Activated T-cell treated with anti-CD3 and anti-CD28 coated beads for 24 hours (primary cell): ENCODE measurements at places on chromosomes 5 and 9.

- no peak for DNase-seq
Measured at GRCh38 chr9:26527931-26528330, 364.7 kb downstream of the CAAP1 start.

DNA sequence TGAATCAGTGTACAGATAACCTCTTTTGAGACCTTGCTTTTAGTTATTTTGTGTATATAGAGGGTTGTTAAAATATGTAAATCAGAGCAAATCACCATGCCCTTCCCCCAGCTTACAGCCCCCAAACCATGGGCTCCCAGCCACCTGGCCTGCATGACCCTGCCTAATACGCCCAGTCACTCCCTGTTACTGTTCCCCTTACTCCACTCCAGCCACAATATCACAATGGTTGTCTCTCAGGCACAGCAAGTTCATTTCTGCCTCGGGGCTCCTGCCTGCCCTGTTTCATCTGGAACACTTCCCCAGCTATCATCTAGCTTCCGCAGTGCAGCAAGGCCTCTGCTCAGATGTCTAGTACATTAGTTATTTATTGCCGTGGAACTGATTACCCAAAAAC is 5.0 kb upstream of the CARD19 start:
- no peak for DNase-seq

DNA sequence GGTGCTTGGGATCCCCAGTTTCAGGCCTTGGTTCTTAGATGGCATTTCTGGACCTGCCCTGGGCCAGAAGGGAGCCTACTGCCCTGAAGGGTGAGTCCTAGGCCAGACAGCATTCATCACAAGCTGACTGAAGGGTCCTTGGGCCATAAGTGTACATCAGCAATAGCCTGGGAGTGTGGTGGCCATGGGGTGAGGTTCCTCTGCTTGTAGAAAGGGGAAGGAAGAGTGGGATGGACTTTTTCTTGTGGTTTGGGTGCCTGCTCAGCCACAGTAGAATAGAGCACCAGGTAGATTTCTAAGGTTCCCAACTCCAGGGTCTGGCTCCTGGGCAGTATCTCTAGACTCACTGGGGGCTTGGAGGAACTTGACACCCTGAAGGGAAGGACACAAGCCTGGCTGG is 95.2 kb upstream of the PHF24 start:
- no peak for DNase-seq

DNA sequence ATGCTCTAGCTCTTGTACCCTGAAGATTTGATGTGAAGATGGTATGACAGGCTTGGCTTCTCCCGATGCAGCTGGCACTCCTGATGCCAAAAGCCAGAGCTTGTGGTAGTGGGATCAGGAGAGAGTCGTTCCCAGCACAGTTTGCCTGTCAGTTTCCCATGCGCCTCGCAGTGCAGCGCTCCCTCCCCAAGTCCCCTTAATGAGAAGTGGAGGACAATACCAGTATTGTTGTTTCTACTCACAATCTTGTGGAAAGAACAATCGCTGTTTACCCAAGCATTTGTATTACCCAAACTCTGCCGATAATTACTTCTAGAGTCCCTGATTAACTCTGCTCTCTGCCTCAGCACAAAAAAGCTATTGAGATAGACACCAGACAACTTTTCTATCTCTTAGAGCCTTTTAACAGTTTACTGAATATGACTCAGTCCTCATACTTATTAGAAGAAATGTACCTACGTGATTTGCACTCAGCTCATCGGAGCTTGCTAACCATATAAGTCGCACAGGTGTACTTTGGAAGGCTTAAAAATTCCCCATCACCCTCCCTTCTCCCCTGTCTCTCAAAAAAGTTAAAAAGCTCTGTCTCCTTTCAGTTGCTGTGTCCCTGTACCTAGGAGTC is 283.2 kb upstream of the TMEM161B start:
- no peak for DNase-seq

GRCh38 chr5:78567617-78568016 is 81.0 kb downstream of the LHFPL2 start:
- no peak for DNase-seq

GRCh38 chr5:115379622-115380344 is 83.3 kb upstream of the CCDC112 start:
- DNase-seq = no peak

DNA sequence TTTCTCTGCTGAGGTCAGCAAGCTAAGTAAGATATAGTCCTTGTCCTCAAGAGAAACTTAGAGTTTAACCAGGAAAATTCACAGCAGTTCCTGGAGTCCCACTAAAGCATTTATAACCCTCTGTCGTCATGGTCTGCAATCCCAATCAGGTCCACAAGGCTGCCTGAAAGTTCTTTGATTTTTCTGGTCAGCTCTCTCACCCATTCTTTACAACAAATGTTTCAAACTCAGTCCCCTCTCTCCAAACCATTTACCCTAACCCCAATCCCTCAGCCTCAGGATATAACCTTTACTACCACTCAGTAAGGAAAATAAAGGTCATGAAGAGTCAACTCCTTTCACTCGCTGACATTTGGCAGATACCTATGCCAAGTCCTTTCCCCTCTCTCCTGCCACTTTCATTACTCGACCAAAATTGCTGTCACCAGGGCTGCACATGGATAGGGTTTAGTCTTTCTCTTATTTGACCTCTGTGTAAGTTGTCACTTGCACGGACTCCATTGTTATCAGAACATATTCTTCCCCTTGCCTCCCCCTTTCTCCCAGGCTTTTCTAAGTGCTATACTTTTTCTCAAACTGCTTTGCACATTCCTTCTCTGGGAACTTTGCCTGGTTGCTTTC is 936.6 kb downstream of the NR2F1-AS1 start:
- DNase-seq = no peak

DNA sequence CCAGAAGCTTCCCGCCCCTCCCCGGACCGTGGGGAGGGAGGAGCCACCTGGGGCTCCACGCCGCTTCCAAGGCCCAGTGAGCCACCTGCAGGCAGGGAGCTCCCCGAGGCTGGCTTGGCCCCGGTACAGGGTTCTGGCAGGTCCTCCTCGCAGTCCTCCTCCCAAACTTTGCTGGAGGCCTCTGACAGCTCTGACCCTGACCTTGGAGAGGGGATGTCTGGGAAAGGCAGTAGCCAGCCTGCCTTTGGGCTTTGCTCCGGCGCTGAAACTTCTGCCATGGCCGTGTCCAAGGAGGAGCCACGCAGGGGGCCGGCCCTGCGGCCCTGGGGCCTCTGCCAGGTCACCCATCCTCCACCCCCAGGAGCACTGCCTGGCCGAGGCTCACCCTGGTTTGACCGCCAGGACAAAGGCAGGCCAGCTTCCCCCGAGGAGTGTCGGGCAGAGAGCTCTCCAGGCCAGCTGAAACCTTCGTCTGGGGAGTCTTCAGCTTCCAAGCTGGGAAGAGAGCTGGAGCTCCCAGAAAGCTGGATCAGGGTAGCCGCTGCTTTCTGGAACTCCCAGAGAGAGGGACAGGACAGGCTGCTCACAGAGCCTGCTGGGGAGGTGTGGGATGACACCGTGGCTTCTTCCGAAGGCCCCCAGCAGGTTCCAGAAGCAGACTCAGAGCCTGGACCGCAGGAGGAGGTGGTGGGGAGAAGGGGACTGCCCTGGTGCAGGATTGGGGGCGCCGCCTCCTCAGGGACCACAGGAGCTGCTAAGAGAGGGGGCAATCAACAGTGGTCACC is 9.0 kb upstream of the QSOX2 start:
- DNase-seq = no peak

DNA sequence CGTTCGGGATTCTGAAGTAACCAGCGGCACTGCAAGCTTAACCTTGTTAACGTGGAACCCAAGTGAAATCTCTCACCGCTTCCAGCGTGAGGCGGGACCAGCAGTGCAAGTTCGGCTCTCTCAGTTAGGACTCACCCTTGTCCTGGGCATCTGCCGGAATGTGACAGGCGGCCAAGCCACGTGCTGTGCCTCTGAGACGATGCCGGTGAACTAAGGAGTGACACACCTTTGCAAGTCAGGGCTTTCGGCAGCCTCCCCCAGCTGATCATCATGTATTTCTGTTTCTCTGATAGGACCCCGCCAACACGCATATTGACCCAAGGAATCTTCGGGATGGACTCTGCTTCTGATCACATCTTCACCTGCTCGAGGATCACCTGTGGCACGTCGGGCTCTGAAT is 415.0 kb upstream of the IRX1 start:
- DNase-seq = no peak

DNA sequence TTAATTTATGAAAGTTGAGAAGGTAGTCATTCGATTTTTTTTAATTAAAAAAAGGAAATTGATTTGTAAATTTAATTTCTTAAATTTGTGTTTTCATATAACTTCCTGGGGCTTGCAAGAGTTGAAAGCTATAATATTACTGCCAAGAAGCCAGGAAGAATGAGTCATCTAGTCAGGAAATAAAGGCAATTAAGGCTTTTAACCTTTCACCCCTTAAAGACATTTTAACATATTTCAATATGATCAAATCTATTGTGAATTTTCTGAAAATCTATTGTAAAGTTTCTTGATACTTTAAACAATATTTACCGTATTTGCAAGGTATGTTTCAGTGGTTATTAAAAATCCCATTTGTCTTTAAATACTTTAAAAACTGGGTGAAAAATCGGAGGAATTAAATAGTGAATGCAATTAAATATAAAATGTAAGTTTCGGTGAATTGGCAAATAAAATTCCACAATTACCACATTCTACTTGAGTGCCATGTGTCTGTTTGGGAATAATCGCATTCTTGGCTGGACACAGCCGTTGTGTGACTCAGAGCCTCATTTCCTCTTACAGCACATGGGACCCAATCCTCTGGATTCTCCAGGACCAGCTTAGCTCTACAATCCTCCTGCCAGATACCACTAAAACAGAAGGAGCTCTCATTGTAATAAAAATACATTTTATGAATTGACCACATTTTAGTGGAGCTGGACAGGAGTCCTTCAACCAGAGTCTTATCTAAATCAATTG is 310.7 kb downstream of the HCN1 start:
- no peak for DNase-seq

- DNase-seq = no peak
Measured at GRCh38 chr5:105931881-105932421, 1738.8 kb downstream of the EFNA5 start.

GRCh38 chr5:125152044-125152443 is 405.6 kb upstream of the ZNF608 start:
- no peak for DNase-seq

- no peak for DNase-seq
Measured at GRCh38 chr9:3001311-3001710, 157.4 kb upstream of the PUM3 start.

- no peak for DNase-seq
Measured at GRCh38 chr9:113375057-113376023, 1.4 kb downstream of the HDHD3 start.

- no peak for DNase-seq
Measured at GRCh38 chr5:124519396-124519795, 227.0 kb downstream of the ZNF608 start.

- DNase-seq = no peak
Measured at GRCh38 chr5:55236800-55237199, 3.4 kb upstream of the CCNO start.

- no peak for DNase-seq
Measured at GRCh38 chr9:108842610-108843295, 13.0 kb downstream of the ACTL7B start.

DNA sequence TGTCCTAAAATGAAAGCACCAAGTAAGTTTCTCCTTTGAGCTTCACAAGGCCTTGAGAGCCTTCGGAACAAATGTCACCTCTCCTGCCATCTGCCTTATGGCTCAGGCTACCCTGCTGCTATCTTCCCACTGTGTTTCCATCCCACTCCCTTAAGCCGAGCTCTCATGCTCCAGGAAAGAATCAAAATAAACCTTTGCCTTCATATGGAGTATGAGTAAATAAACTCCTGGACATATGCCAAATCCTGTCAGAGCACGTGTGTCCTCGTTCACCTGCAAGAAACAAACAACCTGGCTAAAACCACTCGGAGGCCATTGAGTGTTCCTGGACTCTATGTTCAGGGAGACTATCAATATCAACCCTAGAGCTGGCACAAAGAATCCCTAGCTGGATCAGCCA is 122.3 kb upstream of the CCDC112 start:
- no peak for DNase-seq

- DNase-seq = no peak
Measured at GRCh38 chr9:91725651-91726050, 224.4 kb downstream of the ROR2 start.

GRCh38 chr9:105341434-105342146 is 97.1 kb downstream of the SLC44A1 start:
- DNase-seq = no peak

DNA sequence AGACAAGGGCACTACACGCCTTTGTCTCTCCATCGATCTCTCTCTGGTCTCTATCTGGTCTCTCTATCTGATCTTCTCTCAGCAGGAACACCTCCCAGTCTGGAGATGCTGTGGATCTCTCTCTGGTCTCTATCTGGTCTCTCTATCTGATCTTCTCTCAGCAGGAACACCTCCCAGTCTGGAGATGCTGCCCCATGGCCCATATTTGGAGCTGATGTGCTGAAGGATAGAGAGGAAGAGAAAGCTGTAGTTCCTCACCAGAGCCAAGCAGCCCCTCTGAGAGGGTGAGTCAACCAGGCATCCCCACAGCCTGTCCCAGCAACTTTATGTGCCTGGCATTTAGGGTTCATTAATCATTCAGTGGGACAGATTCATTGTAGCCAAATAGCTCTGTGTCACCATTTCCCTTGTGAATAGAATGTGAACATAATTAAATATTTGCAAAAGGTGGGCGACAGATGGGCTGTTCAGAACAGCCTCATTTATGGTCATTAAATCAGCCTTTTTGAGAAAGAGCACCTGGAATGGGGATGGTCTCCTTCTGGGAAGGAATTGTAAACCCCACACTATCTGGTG is 189.3 kb upstream of the MAST4 start:
- DNase-seq = no peak

DNA sequence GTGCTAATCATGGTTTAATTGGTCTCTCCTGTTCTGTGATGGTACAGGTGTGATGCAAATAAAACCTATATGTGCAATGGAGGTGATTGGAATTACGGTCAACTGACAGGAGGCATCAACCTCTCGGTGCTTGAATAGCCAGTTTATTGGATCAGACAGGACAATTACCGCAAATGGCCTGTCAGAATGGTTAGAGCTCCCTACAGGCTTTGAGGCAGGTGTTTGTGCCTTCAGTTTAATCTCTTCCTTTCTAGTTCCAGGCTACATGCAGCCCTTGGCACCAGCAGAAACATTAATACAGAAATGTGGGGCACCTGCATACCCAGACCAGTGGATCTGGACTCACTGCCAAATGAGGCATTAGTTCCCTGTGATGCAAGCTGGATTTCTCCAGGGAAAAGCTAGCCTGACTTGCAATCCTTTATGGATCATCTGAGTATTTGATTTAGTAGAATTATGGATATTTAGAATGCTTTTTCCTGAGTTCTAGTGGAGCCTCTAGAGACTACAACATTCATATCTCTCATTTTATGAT is 128.6 kb downstream of the MAT2B start:
- no peak for DNase-seq

GRCh38 chr9:113989017-113989713 is 88.9 kb downstream of the AMBP start:
- DNase-seq = no peak

- DNase-seq = no peak
Measured at GRCh38 chr9:115109486-115109885, 8.5 kb downstream of the TNC start.

GRCh38 chr5:169173372-169173771 is 127.6 kb downstream of the SLIT3 start:
- no peak for DNase-seq

GRCh38 chr5:151015974-151016587 is 4.3 kb upstream of the GPX3 start:
- DNase-seq = no peak
